ENCODE measurements at places on chromosomes 4 and X.

DNA sequence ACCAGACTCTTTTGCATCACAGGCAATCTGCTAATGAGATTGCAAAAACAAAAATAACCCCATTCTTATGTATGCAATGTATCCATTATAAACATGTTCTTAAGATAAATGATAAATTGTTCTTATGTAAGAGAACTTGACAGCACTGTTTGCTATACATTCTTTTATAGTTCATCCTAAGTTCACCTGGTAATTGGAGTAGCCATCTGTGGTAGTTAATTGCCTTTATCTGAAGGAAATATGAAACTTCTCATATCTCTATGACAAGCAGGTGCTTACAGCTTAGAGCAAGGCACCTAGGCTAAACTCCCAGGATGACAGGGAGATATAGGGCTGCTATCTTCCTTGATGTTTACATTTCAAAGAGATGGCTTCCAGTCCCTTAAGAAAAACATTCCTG is 21.3 kb upstream of the CLCN5 start:
- DNase-seq: no peak

DNA sequence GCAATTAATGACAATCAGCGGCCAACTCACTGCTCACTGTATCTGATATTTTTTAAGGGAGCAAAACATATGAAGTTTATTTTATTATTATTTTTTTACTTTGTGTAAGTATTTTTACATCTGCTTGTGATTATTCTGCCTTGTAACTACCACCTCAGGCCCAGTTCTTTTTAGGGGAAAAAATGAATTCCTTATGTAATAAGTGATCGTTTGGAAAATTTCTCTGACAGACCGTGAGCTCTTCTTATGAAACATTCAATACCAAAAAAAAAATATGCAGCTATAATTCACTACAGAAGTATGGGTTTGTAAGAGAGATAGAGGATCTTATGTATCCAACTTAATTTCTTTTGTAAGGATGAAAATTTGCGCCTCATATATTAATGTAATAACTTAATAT is 33.5 kb upstream of the STOX2 start:
- no peak for DNase-seq

DNA sequence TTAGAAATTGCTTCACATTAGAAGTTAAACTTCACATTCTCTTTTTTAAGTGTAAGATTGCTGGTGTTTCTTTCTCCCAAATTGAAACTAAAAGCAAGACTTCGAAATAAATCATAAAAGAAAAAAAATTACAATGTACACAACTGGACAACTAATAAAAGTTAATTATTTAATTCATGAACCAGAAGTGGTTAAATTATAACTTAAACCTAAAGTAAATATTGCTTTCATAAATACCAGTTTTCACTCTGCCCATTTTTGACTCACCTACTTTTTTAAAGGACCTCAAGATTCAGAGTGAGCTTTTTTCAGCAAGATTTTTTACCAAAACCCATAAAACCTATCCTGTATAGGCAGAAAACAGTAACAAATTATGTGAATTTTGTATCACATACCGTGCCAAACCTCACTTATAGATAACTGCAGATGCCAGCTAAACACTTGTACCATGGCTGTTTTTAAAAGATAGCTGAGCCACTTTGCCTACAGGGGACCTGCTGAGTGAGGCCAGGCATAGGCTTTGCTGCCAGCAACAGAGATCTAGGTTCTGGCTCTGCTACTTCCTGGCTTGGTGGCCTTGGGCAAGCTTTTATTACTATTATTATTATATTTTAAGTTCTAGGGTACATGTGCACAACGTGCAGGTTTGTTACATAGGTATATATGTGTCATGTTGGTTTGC is 259.8 kb downstream of the NR3C2 start:
- DNase-seq: peak; percentile 30

GRCh38 chrX:68498508-68499379 is at the start of gene YIPF6:
TSS of gene YIPF6 (plus strand) at chrX:68499051. CDS start at chrX:68499067, 16 bp downstream.
- DNase-seq: peak; percentile 73

GRCh38 chr4:128232719-128233118 is 54.9 kb downstream of the PGRMC2 start:
- no peak for DNase-seq

DNA sequence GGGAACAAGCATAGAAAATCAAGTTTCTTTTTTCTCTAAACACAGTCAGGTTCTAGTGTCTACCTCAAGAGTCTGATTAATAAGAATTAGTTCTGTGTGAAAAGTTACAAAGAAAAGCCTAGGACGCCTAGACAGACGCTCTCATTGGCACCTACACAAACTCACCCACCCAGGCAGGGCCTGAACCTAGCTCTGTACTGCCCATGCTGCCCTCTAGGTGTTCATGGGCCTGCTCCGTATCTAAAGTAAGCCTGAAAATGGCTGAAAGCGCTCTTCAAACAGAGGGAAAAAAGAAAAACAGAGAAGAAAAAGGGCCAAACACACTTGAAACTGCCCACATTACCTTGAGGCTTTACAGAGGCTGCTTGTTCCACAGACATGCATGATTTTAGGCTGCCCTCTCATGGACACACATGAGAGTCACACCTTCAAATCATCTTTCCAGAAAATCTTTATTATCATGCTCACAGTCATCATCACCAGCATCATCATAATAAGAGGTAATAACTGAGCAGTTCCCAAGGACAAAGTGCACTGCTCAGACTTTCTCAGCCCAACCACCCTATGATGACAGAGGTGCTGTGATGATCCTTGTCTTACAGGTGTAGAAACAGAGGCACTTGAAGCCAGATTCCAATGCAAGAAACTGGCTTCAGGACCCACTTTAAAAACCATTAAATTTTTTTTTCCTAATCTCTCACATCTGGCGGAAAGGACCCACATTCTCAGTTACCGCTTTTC is 49.6 kb downstream of the MAP7D2 start:
- peak; percentile 2 for DNase-seq

- no peak for DNase-seq
Measured at GRCh38 chrX:130443875-130444274, 42.1 kb downstream of the RBMX2 start.

DNA sequence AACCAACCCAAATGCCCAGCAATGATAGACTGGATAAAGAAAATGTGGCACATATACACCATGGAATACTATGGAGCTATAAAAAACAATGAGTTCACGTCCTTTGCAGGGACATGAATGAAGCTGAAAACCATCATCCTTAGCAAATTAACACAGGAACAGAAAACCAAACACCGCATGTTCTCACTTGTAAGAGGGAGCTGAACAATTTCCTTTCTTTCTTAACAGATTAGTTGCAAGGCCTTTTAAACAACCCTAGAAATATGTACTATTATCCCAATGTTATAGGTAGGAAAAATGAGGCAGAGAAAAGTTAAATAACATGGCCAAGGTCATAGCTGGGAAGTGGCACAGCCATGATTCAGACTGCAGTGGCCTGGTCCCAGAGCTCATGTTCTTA is 5.8 kb upstream of the OCIAD2 start:
- DNase-seq: no peak

GRCh38 chr4:174604198-174604597 is 81.9 kb upstream of the HPGD start:
- DNase-seq: no peak

DNA sequence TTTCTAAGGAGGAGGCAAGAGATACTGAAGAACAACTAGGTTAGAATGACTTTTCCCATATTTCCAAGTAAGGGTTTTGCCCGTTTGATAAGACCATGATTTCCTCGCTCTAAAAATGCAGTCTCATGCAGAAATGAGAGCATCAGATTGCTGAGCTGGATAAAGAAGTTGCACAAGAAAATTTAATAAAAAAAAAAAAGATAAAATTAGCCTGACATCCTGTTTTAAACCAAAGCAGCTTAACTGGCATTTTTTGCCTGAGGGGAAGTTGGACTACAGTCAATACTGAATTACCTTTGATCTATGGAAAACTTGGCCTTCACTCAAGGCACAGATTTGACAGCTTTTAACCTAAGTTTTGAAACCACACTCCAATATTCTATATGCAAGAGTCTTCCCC is 208.4 kb downstream of the GASK1B start:
- DNase-seq: no peak

DNA sequence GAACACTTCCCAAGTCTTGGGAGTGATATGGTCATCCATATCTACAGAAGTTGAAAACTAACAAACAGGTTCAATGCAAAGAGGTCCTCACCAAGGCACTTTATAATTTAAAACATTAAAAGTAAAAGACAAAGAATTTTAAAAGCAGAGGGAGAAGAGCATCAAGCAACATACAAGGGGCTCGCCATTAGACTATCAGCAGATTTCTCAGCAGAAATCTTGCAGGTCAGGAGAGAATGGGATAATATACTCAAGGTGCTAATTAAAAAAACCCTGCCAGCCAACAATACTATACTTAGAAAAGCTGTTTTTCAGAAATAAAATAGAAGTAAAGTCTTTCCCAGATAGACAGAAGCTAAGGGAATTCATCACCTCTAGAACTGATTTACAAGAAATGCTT is 121.2 kb downstream of the NEK1 start:
- no peak for DNase-seq

- no peak for DNase-seq
Measured at GRCh38 chrX:13764765-13765164, 30.2 kb downstream of the OFD1 start.

DNA sequence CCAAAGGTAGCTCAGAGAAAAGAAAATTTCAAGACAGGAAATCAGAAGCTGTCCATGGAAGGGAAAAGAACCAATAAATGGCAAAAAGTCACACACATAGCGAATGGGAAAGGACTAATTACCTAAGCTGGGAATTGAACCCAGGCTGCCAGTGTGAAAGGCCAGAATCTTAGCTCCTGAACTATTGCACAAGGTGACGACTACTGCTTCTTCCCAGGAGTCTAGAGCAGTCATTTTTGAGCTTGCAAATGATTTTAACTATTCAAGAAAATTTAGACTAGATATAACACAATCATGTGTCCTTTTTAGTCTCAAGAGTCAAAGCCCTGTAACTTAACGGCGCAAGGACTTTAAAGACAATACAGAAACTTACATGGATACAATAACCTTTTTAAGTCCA is 34.1 kb upstream of the ZNF81 start:
- DNase-seq: no peak

DNA sequence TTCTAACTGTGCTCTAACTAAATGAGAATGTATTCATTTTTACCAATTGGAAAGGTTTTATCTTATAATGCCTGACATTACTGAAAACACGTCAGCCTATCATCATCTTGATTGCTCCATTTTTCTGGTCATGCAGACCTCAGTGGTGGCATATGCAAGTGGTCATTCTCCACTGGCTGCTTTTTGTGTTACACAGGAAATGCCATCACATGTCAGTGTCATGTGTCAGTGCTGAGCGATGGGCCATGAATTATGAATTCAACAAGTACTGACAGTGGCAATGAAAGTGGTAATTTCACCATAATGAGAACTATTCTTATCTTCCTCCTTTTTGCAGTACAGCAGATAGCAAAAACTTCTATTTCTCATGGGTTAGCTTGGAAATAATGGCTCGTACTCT is 190.5 kb downstream of the PACRGL start:
- no peak for DNase-seq

- DNase-seq: no peak
Measured at GRCh38 chrX:111823128-111823527, 52.9 kb upstream of the TRPC5OS start.

- no peak for DNase-seq
Measured at GRCh38 chrX:50067435-50068284, 133.1 kb downstream of the AKAP4 start.

DNA sequence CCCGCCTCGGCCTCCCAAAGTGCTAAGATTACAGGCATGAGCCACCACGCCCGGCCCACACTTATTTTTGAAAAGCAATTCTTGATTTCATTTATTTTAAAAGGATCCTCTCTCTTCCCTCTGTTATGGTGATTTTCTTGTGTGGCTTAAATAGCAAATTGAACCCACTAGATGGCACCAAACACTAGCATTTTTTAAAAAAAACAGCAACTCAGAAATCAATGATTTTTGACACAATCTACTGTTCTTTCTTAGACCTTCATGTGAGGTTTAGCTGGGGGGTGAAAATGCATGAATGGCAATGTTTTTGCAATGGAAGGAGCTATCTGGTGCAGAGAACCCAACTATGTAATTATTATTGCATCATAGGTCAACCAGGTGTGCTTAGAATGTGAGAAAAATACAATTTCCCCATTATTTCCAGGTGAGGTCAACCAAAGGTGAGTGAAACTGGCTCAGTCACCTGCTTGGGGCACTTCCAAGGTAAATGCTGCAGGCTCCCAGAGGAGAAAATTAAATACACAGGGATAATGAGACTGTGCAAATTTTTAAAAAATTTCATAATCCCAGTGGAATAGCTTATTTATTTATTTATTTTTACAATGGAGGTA is 226.7 kb upstream of the PRKX start:
- DNase-seq: peak; percentile 1

DNA sequence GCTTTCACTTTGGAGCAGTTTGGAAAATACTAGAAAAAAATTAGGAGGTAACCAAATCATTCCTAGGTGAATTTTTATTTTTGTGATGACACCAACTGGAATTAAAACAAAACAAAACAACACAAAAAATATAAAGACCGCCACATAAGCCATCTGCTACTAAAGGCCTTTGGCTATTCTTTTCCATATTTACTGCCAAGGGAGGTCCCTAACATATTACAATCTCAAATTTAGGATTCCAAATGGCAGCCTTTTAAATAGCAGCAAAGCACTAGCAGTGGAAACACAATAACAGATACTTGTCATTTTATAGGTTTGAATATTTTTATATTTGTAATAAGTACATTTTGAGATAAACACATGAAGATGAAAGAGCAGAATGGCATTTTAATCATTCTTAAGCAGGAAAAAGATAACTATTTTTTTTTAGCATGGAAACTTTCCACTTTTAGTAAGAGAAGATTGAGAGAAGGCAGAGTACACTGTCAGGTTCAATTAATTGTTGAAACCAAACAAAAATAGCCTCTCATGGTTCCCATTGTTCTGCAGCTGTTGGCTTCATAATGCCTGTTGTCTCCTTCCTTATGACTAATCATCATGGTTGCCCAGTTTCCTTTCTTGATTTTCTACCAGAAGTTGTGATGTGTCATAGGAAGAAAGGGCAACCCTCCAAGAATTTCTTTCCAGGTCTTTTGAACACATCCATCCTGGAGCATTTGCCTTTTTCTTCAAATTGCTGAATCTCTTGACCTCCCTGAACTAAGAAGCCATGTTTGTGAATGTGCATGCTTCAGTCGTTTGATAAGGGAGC is 219.0 kb upstream of the EMCN start:
- no peak for DNase-seq

Data from hematopoietic multipotent progenitor cell treated with erythropoietin and hydrocortisone succinate and interleukin-3 and kit ligand, for 15 days (in vitro differentiated cells).